NCI-H1930 (cell line): ENCODE measurements at places on chromosomes 7 and 10.

- DNase-seq = no peak
Measured at GRCh38 chr7:31646942-31647341, 40.1 kb upstream of the PPP1R17 start.

- no peak for DNase-seq
Measured at GRCh38 chr7:137957887-137958286, 44.0 kb downstream of the CREB3L2 start.

- no peak for DNase-seq
Measured at GRCh38 chr10:98331885-98332284, 63.9 kb upstream of the LOXL4 start.

- DNase-seq = no peak
Measured at GRCh38 chr7:28245123-28245878, 64.7 kb upstream of the JAZF1 start.

- no peak for DNase-seq
Measured at GRCh38 chr7:148296994-148297644, 293.4 kb upstream of the C7orf33 start.

- no peak for DNase-seq
Measured at GRCh38 chr7:150715738-150716137, 675 bp upstream of the GIMAP1 start.
